MV-4-11 (cell line): ENCODE measurements at places on chromosomes 2 and 18.

DNA sequence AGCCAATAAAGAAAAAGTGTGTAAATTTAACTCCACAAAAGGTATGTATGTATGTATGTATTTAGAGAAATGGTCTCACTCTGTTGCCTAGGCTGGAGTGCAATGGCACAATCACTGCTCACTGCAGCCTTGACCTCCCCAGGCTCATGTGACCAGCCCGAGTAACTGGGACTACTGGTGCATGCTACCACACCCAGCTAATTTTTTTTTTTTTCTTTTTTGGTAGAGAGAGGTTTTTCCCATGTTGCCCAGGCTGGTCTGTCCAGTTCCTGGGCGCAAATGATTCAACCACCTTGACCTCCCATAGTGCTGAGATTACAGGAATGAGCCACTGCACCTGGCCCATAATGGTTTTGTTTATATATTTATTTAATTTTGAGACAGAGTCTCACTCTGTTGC is 67.1 kb downstream of the CERKL start:
- no peak for DNase-seq

DNA sequence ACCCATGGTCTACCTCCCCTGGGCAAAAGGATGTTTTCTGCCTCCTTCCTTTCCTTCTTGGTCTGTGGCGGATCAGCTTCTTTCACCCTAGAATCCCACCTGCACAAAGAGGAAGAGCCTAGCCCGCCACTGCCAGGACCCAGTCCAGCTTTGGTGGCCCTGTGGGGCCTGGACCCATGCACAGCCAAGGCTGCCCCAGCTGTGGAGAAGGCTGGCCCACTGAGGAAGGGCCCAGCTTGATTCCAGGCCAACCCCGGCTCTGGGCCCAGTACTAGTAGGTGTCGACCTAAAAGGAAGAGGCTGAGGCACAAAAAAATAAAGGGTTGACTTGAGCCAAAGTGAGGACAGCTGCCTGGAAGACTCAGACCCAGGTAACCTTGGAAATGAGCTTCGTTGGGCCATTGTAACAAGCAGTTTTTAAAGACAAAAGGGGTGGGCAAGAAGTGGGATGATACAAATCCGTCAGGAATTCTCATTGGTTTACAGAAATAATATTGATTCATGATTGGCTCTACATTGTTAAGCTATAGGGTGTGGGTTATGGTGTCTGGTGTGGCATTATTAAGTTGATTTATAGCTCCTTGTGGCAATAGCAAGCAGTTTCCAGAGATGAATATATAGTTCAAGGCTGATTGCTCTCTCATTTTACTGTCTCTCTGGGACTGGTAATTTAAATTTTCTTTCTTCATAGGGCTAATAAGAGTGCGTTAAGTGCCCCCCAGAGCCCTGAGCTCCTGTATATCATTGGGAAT is 29.8 kb upstream of the MAL start:
- DNase-seq, result no peak

GRCh38 chr18:55419947-55420664 is 167.9 kb downstream of the TCF4 start:
- no peak for DNase-seq

DNA sequence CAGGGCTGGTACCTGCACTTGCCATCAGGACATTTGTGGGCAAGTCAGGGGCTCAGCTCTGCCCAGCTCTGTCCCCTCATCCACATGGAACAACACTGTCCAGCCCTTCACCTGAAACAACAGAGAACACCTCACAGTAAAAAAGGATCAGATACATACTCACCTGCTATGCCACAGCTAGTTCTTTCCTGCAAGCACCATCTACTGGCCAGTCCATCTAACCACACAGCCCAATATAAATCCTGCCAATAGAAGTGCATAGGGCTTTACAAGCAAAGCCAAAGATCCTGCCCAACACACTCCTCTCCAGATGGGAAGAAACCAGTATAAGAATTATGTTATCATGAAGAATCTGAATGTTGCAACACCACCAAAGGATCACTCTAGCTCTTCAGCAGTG is 52.2 kb upstream of the GALNT13 start:
- no peak for DNase-seq

GRCh38 chr2:113251118-113251517 is 27.6 kb downstream of the PAX8 start:
- DNase-seq, result no peak

GRCh38 chr2:230949966-230950873 is 25.2 kb upstream of the GPR55 start:
- no peak for DNase-seq

GRCh38 chr2:89811295-89811694 is 1119.8 kb downstream of the RPIA start:
- DNase-seq, result no peak

DNA sequence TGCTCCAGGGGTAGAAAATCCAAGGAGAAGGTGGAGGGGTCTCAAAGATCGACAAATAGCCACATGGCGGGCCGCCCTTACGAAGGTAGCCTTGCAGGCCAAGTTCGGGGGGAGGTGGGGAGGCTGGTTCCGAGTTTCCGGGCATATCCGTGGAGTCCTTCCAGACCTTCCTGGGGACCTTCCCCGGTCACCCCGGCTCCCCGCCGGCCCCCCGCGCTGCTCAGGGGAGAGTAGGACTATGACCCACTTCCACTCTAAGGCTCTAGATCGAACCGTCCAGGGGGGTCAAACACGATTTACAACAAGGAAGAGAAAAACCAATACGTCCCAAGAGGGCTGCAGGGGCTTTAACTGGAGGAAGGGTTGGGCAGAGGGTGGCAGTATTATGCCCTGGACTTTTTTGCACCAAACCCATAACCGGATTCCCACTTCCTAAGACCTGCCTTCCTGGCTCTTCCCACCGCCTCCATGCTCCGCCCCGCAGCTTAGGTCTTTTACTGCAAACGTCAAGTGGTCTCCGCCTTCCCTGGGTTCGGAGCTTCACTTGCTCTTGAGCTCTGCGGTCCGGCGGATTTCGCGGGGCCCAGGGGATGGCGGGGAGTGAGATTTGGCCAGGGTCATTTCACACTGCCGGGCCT is 779 bp upstream of the LYPD6 start:
- no peak for DNase-seq

- DNase-seq, result peak; percentile 71
Observed at GRCh38 chr2:10124538-10125045, 2.1 kb downstream of the RRM2 start.

DNA sequence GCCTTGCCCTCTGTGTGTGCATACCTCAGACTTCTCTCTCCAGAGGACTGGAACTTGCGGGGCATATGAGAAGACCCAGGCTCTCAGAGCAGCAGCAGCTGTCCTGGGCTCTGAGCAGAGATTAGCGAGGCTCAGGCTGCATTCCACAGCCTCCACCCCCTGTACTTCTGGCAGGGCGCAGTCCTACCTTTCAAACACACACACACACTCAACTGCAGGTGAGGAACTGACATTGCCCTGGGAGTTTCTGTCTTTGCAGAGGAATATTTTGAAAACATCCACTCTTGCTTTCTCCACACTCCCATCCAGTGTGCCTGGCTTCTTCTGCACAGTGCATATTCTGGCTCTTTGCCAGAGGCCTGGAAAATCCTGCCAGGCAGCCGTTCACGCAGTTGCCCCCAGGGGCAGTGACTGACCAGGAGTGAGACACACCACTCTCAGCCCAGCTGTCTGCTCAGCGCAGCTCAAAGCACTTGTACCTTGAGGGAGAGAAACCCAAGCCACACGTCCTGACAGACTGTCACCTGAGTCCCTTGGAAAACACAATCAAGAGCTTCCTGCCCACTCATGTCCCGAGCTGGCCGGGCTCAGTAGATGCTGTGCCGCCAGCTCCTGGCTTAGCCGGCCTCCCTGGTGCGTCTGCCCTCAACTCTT is 460.8 kb downstream of the RNF144A start:
- DNase-seq, result no peak

- DNase-seq, result no peak
Observed at GRCh38 chr18:62876111-62876510, 160.8 kb downstream of the PHLPP1 start.

DNA sequence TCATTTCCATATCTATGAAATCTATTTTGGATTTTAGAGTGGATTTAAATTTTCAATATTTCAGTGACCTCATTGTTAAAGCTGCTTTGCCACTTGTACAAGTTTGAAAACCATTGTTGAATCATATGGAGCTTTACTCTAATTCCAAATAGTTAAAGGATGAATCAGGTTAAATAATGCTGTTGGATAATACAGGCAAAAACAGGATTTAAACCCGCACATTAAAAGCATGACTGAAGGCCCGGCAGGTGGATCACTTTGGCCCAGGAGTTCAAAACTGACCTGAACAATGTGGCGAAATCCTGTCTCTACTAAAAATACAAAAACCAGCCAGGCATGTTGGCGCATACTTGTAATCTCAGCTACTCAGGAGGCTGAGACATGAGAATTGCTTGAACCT is 68.3 kb downstream of the RIF1 start:
- no peak for DNase-seq

DNA sequence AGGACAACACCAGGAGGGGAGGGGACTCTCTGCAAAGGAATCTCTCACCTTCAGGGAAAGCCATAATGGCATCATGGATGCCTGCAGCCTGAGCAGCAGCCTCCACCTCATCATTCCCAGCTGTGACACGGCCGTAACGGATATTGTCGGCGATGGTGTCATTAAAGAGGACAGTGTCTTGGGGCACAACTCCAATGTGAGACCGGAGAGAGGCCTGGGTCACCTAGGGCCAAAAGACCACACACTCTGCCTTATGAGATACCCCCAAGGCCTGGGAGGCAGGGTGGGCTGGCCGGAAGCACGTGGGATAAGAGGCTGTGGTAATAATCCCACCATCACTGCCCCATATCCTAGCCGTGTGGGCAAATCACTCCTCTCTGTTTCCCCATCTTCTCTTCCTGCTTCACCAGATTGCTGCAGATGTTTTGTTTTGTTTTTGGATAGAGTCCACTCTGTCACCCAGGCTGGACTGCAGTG is 4.3 kb downstream of the ZFAND2B start:
- no peak for DNase-seq

GRCh38 chr2:122707224-122707824 is 951.9 kb downstream of the TSN start:
- no peak for DNase-seq

DNA sequence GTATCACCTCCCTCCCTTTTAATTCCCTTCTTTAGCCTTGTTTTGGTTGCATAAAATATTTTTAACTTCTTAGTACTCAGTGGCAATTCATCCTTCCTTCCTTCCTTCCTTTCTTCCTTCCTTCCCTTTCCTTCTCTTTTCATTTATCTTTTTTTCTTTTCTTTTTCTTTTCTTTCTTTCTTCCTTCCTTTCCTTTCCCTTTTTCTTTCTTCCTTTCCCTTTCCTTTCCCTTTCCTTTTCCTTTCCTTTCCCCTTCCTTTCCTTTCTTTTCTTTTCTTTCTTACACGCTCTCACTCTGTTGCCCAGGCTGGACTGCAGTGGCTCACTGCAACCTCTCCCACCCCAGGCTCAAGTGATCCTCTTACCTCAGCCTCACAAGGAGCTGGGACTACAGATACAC is 160.2 kb downstream of the GREB1L start:
- no peak for DNase-seq

GRCh38 chr2:100038011-100038410 is 104.4 kb downstream of the AFF3 start:
- no peak for DNase-seq

DNA sequence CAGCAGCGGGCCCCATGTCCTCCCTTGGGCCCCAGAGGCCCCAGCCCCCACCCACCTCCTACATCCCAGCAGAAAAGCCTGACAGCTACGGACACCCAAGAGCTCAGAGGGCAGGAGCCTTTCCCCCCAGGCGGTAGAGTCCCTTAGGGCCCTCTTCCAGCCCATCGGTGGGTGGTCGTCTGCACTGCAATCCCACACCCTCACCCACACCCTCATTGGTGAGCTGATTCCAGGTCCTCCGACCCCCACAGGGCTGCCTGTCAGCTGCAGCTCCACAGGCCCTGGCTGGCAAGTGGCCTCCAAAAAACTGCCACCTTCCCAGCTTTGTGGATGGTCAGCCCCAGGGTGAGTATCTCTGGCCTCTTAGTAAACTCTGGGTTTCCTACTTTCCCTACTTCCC is 10.5 kb downstream of the TCF23 start:
- no peak for DNase-seq

DNA sequence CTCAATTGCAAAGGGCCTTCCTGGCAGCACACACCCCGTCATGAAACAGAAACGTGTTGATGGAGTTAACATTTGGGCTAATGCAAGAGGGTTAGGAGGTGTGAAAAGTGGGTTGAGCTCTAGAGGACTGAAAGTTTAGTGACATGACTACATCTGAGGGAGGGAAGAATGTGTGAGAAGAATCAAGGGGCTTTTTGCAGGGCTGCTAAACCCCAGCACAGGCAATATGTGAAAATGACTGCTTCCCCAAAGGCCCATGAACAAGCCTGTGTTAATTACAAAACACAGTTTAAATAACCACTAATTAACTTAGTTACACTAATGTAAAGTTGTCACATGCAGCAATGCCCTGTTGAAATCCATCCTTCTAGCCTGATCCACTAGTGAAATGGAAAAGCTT is 63.4 kb upstream of the PEX13 start:
- DNase-seq, result no peak

DNA sequence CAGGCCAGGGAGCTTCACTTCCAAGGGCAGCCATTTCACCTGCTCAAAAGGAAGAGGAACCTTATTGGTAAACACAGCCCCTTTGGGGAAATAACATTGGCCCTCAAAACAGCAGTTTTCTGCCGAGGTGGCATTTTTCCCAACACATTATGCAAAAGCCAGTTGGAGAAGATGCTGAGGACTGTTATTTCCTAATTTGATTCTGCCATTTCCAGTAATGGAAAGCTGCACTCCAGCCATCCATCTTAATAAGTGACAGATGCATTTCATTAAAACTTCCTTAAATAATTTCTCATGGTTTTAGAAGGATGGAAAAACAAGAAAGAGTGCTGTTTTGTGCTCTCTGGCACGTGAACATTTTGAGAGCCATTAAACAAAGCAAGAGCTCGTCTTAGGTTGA is 55.9 kb upstream of the ALK start:
- no peak for DNase-seq

DNA sequence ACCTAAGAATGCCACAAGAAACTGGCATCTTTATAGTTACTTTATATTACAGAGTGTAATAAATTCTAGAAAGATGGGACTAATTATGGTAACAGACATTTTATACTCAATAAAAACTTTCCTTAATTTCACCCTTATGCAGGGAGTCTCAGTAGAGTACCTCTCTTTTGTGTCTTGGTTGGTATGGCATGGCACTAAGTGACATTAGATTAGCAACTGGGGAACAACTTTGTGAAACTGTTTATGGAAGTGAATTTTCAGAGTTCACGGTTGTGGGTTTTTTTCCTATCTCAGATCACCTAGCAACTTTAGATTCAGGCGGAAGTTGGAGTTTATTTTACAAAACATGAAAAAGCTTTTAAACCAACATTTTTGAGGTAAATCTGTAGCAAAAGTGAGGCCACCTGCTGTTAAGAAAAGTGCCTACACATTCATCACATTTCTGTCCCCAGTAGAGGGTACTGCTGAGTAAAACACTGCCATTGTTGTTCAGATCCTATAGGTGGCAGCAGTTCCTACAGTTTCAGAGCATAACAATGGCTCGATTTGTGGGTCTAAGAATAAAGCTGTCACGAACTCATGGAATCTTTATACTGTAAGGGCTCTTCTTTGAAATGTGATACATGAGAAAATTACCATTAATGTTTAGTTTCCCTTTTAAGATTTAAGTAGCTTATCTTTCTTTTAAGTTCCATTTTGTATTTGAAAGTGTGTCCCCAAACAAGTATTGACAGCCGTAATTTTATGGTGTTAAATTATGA is 117.6 kb downstream of the CAMKMT start:
- DNase-seq, result peak; percentile 77
